ENCODE measurements at places on chromosomes 5 and 9.
A peak's percentile ranks its signal among the peaks of the same experiment; 100 is the strongest.

DNA sequence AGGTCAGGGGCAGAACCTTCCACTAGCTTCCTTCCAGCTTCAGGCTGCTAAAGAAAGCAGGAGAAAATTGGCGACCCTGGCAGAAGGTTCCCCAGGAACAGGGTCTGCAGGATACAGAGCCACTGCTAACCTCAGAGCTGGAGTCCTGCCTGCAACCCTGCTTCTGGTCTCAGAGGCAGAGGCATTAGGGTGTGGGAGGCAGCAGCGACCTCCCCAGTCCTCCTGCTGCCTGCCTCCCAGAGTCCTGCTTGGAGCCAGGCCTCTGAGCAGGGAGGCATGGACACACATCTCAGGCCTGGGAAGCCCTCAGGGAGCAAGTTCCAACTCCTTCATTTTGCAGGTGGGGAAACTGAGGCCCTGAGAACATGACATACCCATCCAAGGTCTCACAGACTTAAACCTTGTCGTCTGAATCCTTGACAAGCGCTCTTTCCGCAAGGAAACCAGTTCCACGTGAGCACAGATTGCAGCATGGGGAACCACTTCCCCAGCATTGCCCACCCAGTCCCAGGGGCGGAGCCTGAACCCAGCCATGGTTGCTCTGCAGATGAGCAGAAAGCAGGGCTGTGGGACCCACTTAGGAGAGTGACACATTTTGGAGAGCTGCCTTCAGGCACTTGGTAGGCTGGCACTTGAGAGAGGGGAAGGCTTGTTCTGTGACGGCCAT, 28.2 kb upstream of the HAND1 start:
- DNase-seq = no peak

DNA sequence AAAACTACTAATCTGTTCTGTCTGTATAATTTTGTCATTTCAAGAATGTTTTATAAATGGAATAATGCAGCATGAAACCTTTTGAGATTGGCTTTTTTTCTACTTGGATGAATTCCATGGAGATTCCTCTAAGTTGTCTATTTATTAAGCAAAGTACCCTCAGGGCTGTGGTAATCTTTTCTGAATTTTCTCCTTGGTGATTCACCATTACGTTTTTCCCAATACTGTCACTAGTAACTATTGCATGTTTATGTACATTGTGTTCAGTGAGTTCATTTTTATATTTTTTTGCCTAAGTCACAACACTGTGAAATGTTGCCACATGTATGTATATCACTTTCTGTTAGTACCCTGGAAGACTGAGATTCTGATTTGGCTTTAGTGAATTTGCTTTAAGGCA, 177.0 kb upstream of the GRIN3A start:
- DNase-seq = no peak

- DNase-seq = no peak
Measured at GRCh38 chr5:141411575-141411974, 1.2 kb upstream of the PCDHGA10 start.

DNA sequence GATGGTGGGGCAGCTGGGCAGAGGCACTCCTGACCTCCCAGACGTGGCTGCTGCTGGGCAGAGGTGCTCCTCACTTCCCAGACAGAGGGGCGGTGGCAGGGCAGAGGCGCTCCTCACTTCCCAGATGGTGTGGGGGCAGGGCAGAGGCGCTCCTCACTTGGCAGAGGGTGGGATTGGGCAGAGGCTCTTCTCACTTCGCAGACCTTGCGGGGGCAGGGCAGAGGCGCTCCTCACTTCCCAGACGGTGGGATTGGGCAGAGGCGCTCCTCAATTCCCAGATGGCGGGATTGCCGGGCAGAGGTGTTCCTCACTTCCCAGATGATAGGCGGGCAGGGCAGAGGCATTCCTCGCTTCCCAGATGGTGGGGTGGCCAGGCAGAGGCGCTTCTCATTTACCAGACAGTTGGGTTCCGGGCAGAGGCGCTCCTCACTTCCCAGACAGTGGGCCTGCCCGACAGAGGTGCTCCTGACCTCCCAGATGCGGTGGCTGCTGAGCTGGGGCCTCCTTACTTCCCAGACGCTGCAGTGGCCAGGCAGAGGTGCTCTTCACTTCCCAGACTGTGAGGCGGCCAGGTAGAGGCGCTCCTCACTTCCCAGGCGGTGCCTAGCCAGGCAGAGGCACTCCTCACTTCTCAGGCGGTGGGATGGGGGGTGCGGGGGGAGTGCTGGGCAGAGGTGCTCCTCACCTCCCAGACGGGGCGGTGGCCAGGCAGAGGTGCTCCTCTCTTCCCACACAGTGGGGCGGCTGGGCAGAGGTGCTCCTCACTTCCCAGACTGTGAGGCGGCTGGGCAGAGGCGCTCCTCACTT, 25.3 kb upstream of the SPATA31E1 start:
- no peak for DNase-seq

- DNase-seq = no peak
Measured at GRCh38 chr5:156376751-156377150, 49.8 kb downstream of the SGCD start.

DNA sequence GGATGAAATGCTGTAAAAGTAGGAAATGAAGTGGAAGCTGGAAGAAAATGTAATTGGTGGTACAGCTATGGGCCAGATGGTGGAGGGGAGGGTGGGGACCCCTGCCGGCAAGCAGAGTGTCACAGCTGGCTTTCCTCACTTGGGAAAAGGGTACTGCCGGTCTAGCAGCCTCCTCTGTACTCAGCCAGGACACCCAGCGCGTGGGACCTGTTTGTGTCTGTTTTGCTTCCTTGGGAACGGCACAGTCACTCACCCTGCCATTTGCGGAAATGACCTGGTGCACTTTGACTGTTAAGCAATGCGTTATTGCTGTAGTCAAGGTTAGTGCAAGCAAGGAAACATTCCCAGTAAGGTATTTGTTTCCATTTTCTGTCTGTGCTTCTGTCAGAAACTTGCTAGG, 10.1 kb downstream of the TMEM252 start:
- no peak for DNase-seq

DNA sequence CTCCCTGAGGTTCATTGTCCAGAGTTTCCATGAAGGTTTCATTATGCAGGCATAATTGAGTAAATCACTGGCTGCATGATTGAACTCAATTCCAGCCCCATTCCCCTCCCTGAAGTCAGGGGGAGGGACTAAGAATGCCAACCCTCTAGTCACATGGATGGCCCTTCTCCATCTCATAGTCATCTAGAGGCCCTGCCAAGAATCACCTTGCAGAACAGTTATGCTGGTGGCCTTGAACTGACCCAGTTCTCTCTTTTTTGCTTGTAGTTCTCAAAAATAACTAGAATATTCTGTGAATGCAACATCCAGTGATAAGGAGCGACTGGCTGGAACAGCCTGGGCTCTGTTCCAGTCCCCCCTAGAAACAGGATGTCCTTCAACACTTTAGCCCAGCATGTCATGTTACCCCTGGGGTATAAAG, 31.7 kb downstream of the SLC35A4 start:
- no peak for DNase-seq

- DNase-seq = peak; percentile 35
Measured at GRCh38 chr9:114089206-114089840, 9.8 kb downstream of the KIF12 start.

- no peak for DNase-seq
Measured at GRCh38 chr5:99617335-99617734, 688.5 kb upstream of the CHD1 start.

- DNase-seq = no peak
Measured at GRCh38 chr5:86749841-86750240, 132.1 kb downstream of the COX7C start.

DNA sequence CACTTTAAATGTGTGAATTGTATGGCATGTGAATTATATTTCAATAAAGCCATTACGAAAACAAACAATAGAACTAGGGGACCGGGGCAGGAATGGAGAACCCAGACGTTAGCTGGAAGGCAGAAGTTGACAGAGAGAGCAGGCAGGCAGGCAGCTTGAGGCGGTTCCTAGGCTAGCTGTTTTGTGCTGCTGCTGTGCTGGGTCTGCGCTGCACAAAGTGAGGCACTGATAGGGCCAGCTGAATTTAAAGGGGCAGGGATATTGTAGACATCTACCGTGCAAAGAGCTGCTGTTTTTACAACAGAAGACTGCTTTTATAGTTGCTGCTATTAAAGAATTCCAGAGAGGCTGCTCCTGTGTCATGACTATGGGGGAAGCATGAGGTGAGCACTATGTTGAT, 21.6 kb upstream of the MIER3 start:
- no peak for DNase-seq

GRCh38 chr9:129586685-129587084, 34.2 kb downstream of the C9orf50 start:
- no peak for DNase-seq

- no peak for DNase-seq
Measured at GRCh38 chr9:77935974-77936373, 95.6 kb downstream of the GNAQ start.

DNA sequence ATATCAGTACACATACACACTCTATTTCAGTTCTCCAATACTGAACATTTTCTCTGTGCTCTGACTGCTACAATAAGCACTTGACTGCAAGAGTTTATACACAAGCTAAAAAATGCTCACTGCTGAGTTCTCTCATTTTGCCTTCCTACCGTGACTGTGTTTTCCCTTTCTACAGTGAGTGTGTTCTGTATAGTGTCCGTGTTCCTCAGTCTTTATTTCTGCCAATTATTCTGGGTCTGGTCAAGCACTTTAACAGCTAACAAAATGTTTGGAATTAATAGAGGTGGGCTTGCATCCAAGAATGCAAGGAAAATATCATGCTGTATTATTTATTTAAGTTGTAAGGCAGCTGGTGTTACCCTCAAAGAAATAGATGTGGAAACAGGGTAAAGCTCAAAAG, 217.0 kb upstream of the NREP start:
- no peak for DNase-seq

DNA sequence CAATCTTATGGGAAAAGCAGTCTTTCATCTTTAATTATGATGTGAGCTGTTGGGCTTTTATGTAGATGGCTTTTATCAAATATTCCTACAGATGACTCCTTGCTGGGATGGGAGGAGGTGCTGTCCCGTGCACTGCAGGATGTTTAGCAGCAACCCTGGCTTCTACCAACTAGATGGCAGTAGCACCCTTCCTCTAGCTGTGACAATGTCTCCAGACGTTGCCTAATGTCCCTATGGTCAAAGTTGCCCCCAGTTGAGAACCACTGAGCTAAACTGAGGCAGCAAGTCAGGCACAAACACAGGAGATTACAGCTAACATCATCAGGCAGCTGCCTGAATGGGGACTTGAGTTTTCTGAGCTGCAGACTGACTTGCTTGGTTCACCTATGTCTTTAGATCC, 401.9 kb upstream of the PDE4D start:
- DNase-seq = no peak

DNA sequence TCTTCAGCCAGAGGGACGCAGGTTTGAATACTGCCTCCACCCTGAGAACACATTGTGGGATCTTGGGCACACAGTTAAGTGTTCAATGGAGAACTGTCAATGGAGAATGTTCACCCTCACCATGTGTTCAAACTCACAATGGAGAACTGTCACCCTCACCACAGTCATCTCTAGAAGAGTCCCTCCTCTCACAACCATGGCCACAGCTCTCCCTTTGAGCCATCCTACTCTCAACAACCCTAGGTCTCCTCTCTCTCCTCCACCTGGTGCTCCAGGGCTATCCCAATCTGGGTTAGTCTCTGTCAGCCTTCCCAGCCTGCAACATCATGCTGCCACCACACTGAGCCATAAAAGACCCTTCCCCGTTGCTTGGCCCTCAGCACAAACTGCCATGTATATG, 36.3 kb upstream of the HAND1 start:
- DNase-seq = no peak

GRCh38 chr9:69719367-69719766, 40.4 kb downstream of the PTAR1 start:
- no peak for DNase-seq

GRCh38 chr9:71624728-71625127, 143.6 kb downstream of the CEMIP2 start:
- DNase-seq = no peak

DNA sequence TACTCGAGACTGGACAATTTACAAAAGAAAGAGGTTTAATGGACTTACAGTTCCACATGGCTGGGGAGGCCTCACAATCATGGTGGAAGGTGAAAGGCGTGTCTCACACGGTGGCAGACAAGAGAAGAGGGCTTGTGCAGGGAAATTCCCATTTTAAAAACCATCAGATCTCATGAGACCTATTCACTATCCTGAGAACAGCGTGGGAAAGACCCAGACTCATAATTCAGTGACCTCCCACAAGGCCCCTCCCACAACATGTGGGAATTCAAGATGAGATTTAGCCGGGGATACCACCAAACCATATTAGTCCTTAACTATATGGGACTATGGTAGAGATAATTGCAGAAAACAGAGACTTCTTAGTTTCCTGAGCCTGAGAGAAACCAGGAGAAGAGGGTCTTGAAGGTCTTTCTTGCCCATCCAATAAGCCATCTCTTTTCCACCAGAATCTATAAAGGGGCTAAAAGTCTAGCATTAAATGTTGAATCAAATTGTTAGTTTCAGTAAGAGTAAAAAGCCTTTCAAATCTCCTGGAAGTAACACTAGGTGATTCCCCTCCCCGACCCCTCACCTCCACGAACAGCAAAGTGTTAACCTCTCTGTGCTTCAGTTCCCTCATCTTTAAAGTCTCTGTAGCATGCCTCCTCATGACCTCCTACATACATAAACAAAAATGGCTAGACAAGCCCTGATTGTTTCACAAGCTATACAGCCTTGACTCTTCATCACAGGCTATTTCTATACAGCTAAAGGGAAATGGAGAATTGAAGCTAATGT, 259.1 kb downstream of the TMEM167A start:
- DNase-seq = no peak

- no peak for DNase-seq
Measured at GRCh38 chr5:160742446-160742845, 109.6 kb downstream of the ATP10B start.

- DNase-seq = no peak
Measured at GRCh38 chr5:87541033-87541432, 128.3 kb upstream of the CCNH start.

- DNase-seq = peak; percentile 72
Measured at GRCh38 chr5:141692919-141693725, 11.1 kb upstream of the ARAP3 start.

DNA sequence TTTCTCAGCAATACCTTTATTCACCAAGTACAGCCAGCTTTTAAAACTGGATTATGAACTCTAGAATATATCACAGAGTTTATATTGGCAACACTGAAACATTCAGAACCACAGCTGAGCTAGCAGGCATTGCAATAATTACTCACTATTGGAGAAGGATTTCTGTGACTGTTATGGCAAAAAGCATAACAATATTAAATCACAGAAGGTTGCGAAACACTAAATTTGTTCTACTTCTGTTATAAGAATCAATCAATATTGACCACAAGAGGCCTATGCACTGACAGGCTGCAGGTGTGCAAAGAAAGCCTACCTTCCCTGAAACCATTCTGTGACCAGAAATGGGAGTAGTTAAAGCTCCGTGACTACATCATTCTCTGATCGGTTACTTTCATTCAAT, 59.2 kb downstream of the AP3B1 start:
- no peak for DNase-seq

All from activated naive CD4-positive, alpha-beta T cell treated with anti-CD3 and anti-CD28 coated beads, Interleukin-2, amount 50 U/mL, for 72 hours (primary cell).